ENCODE measurements at places on chromosomes 16 and 17.
A peak's percentile ranks its signal among the peaks of the same experiment; 100 is the strongest.

DNA sequence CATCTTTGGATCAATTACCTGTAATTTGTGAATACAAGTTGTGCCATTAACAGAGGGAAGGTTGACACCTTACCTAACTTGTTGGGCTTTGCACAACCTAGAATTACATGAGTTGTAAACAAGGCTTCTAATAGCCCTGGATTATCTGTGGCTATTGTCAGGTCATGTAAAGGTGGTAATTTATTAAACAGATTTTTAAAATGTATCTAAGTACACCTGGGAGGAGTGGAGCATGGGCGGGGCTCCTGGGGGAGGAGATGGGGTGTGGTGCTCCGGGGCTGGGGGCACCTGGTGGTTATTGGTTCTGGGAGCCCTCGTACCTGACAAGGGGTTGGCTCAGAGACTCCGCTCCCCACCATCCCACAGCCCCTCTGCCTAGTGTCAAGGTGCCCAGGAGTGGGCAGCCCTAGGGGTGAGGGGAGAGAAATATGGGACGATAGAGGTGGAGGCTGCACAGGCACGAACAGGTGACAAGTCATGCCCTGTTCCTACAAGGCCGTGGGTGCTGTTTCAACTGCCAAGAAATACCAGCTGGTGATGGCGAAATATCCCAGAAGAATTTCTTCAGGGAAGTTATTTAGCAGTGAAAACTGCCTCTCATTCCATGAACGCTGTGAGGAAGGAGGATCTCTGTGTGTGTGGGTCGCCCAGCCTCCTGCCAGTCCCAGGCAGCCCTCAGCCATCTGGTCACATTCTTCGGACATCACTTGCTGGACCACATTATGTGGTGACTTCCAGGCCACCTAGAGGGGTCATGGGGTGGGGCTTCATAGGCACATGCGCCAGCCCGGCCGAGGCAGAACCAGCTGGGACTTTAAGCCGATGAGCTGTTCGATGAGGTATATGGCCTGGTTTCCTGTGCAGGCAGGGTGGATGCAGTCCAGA, 55.5 kb upstream of the IRX3 start:
- no peak for DNase-seq

GRCh38 chr17:6172642-6173330, 102.6 kb downstream of the WSCD1 start:
- DNase-seq, result no peak

- DNase-seq, result peak; percentile 12
Observed at GRCh38 chr16:10876799-10877341, at the start of gene CIITA. TSS of gene CIITA (plus strand) at chr16:10877202. CDS start at chr16:10877331, 129 bp downstream.

DNA sequence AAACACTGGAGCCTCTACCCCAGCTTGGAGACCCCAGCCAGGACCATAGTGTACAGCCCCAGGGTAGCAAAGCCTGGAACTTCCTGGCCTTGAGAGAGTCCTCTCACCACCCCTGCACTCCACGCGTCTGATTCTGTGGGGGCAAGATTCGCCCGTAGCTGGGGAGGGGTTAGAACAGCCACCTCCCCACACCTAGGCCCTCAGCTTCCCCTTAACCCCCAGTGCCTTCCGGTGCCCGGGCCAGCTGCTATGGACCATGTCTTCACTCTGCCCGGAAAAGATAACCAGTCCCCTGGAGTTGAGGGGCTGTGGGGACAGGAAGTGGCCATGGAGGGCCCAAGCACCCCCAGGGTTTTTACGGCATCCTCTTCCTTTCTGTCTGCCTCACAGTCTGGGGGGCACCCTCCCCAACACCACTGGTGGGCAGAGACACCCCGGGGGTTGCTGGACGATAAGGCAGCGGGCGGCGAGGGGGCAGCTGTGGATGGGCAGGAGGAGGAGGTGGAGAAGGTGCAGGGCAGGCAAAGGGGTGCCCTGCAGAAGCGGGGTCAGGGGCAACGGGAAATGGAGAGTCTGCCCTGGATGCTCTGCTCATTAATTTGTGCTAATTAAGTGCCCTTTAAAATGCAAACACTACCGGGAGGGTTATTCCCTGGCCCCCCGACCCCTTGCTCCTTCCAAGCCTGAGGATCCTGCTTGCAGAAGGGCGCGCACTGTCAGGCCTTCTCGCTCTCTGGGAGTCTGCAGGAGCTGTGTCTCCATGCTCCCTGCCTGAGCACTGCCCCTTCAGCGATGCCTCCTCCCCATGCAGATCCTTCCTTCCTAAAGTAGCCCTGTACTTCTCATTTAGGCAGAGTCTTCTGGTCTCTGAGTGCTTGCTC, 2.4 kb downstream of the PRSS27 start:
- no peak for DNase-seq

DNA sequence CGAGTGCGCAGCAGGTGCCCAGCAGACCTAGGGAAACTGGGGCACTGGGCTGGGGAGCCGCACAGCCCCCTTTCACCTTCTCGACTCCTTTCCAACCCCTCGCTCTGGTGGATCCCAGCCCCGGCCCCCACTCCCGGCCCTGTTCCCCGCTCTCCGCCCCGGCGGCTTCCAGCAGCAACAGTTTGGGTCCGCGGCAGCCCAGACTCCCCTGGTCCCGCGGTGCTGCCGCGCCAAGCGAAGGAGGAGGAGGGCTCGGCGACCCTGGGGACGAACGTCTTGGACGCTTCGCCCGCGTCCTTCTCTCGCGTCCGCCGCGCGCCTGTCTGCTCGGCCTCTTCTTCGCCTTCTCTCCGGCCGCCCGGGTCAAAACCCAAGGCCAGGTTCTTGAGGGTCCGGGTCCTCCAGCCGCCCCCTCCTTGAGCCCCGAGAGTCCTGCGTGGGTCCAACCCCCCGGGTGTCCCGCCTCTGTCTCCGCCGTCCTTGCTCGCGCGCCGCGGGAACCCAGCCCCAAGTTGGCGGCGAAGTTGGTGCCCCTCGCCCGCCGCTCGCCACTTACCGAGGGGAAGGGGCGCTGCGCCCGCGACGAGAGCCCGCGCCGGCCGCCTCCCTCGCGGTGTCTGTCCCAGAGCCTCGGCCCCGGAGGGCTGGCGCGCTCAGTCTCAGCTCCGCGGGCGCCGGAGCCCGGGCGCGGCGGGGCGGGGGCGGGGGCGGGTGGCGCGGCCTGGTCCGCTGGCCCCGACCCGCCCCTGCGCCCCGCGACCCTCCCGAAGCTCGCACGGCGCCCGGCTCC, 1.4 kb upstream of the GRIN2C start:
- no peak for DNase-seq

DNA sequence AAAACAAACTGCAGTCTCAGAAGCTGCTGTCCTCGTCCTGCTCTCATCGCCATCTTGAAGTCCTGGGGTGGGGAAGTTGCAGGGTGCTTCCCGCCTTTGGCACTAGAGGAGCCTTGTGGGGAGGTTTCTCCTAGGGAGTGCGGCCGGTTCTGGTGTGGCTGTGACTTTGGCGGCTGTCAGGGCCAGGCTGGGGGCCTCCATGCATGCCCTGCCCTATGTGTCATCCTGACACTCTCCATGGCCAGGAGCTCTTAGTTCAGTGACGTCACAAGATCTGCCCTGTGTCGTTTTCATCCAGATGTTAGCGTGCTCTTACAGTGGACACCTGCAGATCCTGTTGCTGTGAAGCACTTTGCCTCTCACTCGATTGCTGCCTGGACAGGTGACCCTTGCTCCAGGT, 49.6 kb downstream of the PLD6 start:
- DNase-seq, result no peak

All from smooth muscle cell of the brain vasculature (primary cell).